ENCODE measurements at places on chromosomes 16 and 17. TPM values are rescaled to one million over a fixed set of nuclear protein-coding genes. Genes with fewer than 3 reads are reported as not detected.

DNA sequence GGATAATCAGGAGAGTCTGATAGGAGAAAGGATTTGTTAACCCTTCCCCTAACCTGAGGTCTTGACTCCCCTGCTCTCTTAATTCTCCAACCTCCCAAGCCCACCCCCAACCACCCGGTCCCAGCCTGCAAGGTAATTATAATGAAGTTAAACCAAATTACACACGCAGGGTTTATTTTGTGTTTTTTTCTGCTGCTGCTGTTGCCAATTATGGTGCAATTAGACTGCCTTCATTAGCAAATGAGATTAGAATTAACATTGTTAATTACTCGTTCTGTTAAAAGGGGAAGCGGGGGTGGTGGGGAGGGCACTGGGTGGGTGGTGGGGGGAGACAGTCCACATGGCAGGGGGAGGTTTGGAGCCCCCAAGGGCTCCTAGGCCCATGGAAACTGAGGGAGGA is 128.9 kb downstream of the CCT6B start:
- no peaks in the 10 kb centered on the region for H3K4me1 ChIP-seq
- no peak for DNase-seq
- H3K4me3 ChIP-seq, result no peak overlapping the region
- no peak overlapping the region for H3K27ac ChIP-seq

ITGAL gene
- total RNA-seq, result not detected

DNA sequence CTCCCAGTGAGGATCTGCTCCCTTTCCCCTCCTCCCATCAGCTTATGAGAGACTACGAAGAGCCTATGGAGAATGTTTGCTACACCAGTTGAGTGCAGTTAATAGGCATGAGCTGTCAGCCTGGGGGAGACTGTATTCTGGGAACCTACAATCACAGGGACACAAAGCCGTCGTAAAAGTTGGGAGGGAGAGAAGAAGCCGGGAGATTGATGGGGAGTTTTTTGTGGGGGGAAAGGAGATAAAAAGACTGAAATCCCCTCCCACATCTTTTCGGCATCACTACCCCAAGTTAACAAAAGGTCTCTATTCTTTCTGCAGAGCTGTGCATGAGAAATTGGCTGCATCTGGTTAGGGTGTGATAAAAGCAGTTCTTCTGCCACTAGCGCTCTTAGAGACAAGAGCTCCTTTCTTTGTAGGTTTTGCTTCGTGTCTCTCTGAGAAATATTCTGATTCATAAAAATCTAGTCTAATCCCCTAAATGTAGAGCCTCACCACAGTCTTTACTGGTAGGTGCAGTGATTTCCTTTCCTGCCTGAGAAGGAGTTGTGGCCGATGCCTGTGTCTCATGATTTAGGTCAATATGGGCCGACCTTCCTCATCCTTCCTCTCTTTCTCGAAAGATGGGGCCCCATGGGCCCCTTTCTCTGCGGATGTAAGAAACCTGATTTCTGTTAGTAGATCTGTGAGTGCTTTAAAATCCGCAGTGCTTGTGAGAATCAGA is 77.4 kb downstream of the BPTF start:
- no peak overlapping the region for H3K27ac ChIP-seq
- H3K27me3 ChIP-seq, result no peaks in the 10 kb centered on the region
- H3K36me3 ChIP-seq, result peaks cover 33% of the 10 kb centered on the region
- DNase-seq, result no peak

HIC1 gene
- 18.5 TPM for total RNA-seq

DNA sequence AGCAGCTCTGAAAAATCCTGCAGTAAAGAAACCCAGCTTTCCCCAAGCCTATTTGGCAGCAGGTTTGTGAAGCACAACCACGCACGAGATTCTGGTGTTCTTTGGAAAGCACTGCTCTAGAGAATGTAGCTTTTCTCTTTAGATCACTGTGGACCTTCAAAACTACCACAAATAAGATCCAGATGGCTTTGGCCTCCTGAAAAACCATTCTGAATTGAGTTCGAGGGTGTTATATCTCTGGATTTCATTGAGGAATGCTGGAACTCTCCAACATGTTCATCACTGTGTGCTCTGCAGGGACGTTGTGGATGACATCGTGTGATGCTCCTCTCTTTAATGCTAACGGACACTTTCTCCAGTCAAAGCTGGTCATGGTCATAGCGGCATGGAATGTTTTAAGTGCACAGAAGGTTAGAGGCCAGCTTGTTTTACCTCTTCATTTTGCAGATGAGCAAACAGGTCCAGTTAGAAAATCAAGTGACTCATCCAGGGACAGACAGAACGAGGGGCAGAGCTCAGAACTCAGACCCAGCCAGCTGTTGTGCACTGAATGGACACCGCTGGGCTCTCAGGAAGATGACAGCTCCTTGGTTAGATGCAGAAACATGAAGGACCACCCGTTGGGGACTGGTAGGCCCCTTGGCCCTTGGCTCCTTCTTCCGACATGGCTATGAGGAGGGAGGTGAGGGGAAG is 37.2 kb downstream of the CCDC42 start:
- no peak overlapping the region for H3K4me3 ChIP-seq
- H3K27ac ChIP-seq, result no peak overlapping the region
- no peaks in the 10 kb centered on the region for H3K4me1 ChIP-seq
- no peaks in the 10 kb centered on the region for H3K36me3 ChIP-seq
- peaks cover 10% of the 10 kb centered on the region for H3K27me3 ChIP-seq
- DNase-seq, result peak; percentile 62

Measured in osteoblast (primary cell).